ENCODE measurements at places on chromosomes 3 and 15.

DNA sequence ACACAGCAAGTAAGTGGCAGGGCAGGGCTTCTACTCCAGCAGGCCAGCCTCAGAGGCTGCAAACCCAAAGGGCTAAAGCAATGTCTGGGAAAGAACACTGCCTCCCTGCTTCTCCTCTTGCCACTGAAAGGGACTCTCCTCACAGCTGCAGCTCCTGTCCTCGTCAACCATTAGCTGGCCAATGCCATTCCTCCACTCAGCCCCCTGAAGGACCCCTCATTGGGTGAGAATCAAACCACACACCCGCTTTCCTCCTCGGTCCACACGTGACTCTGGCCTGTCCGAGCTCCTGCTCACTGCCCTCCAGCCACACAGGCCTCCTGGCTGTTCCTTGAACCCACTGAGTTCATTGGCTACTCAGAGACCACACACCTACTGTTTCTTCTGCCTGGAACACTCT lies 253.7 kb upstream of the TLE3 start:
- DNase-seq, result no peak

- DNase-seq, result no peak
Observed at GRCh38 chr3:174233511-174233910, 625.6 kb upstream of the NAALADL2 start.

GRCh38 chr3:100047455-100048141 lies 66.7 kb downstream of the FILIP1L start:
- DNase-seq, result no peak

DNA sequence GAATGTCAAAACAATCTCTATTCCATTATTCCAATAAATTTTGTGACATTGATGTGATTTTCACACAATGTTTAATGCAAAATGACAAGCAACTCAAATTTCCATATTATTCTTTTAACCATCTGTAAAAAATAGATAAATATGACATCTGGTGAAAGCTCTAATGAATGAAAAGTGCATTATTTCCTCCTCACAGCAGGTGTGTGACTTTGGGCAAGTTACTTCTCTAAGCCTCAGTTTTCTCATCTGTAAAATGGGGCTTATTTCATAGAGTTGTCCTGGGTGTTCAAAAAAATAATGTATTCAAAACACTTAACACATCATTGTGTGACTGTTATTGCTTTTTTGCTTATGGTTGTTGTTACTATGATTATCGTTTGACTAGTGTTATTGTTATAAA lies 70.4 kb downstream of the THBS1 start:
- no peak for DNase-seq

DNA sequence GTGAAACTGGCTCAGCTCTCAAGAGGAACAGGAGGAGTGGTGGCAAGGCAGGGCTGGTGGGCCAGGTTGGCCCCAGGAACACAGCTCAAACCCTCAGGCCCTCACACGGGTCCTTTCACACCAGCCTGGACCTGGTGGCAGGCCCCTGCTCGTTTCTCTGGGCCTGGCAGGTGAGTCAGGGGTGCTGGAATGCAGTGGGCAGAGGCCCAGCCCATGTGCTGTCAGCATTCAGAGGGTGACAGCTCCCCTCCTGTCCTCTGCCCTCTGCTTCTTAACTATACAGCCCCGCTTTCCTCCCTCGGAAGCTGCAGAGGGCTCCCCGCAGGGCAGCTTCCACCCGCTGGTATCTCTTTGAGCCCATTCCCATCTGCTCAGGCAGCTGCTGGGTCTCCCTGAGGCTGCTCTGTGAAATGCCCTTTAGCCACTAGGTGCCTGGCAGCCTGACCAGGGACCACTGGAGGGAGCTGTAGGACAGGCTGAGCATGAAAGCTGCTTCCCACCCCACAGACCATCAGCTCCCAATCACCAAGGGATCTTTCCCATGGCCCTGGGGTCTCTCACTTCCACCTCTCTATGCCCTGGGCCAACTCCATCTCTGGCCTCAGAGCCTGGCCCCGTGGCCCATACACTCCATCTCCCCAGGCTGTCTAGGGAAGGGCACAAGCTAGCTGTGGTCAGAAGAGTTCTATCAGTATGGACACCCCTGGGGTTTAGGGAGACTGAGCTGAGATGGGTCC lies 24.8 kb downstream of the SHF start:
- DNase-seq, result peak; percentile 37

GRCh38 chr3:48989796-48990635 lies at the start of gene P4HTM:
Gene P4HTM (plus strand): TSS chr3:48990241. CDS start chr3:48990257, 16 bp downstream.
- DNase-seq, result peak; percentile 44

DNA sequence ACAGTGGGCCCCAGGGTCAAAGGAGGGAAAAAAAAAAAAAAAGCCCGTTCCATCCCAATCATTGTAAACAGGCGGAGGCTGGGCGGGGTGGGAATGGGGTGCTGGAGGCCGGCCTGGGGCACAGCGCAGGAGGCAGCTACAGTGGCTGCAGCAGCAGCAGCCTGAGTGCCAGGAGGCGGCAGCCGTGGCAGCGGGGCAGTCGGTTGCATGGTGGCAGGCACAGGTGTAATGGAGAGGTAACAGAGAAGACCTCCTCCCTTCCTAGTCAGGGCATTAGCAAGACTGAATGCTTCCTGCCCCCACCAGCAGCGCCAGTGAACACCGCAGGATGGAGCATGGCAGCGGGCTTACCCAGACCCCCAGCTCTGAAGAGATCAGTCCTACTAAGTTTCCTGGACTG lies 279.1 kb upstream of the TTC14 start:
- DNase-seq, result no peak

DNA sequence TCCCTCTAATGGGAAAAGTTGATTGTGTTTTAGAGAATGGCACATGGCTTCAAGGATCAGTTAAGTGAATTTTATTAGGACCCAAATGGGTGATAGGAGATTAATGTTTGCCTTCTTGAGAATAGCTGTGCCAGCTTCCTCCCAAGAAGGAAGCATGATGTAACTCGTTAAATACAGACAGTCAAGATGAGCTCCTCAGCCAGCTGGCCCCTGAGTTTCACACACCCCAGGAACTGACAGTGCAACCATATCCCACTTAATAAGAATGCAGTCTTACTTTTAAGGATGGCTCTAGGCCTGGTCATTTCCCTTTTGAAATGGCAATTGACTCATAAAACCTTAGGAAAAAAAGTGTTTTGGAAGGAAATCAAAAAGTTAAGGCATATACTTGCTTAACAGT lies 472.8 kb upstream of the KCNMB2 start:
- DNase-seq, result no peak

DNA sequence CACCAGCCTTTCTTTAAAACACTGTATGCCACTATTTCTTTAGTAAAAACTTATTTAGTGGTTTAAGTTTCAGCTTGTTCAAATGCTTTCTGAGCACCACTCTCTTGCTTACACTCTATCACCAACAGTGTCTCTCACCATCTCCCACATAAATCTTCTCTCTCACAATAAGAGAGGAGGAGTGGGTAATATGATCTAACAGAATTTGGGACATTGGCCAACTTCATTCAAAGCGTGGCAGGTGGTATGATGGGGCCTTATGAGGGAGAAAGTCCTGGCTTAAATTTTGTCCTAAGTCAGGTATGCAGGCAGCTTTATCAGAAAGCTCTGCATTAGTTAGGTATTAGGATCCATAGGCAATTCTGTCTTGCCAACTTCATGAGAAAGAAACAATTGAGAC lies 1132.5 kb downstream of the TUSC7 start:
- DNase-seq, result no peak

DNA sequence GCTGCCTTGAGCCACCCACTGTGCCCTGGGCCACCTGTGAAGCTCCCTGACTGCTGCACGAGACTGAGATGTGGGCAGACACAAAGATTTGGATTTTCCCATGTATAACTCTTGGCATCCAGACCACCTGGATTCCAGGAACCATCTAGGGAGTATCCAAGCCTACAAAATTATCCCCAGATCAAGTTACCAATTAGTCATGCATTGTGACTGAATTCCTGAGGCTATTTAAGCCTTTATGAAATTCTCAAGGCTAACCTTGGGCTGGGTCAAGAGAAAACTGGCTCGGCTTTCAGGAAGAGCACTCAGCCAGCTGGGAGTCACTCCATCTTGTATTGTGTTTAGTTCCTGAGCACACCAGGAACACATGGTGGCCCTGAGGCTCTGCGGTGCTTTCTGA lies 13.3 kb upstream of the ATP13A5 start:
- no peak for DNase-seq

DNA sequence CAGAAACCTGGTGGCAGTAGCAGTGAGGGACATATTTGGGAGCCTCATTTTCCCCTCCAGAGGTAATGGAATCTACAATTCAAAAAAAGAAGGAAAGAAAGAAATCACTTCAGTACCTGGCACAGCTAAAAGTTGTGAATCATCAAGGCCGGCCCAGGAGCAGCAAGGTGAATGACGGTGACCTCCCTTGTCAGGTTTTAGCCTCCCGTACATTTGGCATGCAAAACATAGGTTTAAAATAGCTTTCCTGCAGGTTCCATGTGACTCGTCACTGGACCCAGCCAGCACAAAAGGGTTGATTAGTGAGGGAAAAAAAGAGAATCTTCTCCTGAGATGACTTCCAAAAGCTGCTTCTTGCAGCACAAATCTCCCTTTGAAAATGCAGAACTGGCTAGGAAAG lies 394.2 kb downstream of the LSAMP start:
- DNase-seq, result no peak
